LNCaP clone FGC (cell line): ENCODE measurements at places on chromosomes 3 and 15.

DNA sequence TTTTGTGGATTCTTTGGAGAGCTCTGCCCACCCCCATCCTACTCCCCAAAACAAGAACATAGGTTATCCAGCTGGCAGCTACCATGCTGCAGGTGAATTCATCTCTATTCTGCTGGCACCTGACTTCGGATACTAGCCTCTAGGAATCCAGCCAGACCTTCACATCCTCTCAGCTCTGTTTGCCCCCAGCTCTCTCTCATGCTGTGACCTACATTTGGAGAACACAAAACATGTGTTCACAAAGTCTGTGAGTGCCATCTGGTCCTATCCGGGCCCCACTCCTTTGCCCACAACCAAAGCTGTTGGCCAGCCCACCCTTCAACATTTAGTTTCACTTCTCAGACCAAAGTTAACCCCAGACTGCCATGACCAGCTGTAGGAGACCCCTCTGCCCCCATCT lies 89.4 kb upstream of the C3orf80 start:
- DNase-seq: no peak

- DNase-seq: no peak
Observed at GRCh38 chr15:48086133-48086532, 34.7 kb upstream of the SLC24A5 start.

GRCh38 chr15:43998607-43999006 lies 171.8 kb downstream of the WDR76 start:
- DNase-seq: no peak

- no peak for DNase-seq
Observed at GRCh38 chr15:26910715-26911114, 43.9 kb downstream of the GABRA5 start.

DNA sequence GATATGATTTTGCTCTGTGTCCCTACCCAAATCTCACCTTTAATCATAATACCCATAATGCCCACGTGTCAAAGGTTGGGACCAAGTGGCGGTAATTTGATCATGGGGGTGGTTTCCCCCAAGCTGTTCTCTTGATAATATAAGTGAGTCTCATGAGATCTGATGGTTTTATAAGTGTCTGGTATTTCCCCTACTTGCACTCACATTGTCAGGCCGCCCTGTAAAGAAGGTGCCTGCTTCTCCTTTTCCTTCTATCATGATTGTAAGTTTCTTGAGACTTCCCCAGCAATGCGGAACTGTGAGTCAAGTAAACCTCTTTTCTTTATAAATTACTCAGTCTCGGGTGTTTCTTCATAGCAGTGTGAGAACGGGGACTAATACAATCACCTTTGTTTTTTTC lies 279.8 kb downstream of the ARPP21 start:
- no peak for DNase-seq

DNA sequence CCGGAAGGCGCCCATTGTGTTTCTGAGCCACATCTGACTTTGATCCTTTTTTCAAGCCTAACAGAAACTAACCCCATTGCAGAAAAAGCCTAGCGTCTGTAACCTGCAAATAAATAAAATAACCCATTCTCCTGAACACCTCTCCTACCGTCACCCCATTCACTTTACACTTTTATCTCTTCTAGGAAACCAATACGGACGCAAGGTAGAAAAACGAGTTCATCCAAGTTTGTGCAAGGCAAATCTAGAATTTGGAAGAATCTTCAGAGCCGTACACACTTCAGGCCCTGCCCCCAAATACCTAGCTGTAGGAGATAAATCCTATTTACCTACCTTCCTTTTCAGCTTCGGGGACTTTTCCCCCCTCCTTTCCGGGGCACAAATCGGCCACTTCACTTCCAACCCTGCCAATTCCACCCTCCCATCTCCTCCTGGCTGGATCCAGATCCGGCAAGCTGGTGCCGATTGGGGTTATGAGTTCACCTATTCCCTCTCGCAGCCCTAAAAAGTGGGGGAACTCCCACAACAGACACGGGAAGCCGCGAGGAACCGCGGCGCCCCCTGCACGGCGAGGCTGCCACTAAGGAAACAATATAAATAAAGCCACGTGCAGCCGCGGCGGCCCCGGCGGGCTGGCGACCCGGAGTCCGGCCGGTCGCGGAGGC lies 987 bp downstream of the PRTG start:
- DNase-seq: no peak

DNA sequence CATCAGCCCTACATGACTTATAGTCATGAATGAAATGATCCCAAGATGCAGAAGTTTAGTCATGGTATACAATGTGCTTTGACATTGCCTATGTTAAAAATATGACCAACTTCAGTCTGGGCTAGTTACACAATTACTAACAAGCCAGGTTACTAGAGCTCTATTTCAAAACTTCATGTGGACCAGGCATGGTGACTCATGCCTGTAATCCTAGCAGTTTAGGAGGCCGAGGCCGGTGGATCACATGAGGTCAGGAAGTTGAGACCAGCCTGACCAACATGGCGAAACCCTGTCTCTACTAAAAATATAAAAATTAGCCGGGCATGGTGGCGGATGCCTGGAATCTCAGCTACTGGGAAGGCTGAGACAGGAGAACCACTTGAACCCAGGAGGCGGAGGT lies 613.0 kb downstream of the CADM2 start:
- DNase-seq: no peak

DNA sequence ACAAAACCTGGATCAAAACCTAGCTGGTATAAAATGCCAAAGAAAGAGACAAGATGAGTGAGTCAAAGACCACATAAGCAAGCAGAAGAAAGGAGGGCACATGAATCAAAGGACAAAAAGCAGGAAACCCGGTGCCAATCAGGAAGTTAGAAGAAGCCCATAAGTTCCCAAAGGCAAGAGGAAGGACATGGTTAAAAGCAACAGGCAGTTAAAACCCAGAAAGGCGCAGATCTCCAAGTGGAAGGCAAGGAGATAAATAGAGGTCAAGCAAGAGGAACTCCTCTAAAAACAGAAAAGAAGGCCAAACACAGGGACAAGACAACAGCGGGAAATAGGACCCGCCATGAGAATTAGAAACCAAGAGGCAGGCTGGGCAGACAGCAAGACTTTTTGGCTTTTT lies 4.4 kb downstream of the TMOD2 start:
- no peak for DNase-seq

DNA sequence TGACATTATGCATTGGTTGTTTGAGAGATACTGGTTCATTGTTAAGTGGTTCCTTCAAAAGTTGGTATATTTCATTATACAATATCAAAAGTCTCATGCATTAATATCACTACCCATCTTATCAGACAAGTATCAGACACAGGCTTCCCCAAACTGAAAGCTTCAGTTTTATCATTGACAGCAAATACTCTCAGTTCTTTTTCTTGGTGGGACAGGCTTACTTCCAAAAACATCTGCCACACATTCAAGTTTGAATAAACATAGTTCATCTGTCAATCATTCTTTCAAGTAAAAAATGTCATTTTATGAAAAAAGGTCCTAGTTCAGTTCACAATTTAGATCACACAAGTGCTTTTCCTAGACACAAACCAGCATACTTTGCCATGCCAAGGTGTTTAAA lies 280.0 kb upstream of the TRIM42 start:
- no peak for DNase-seq

DNA sequence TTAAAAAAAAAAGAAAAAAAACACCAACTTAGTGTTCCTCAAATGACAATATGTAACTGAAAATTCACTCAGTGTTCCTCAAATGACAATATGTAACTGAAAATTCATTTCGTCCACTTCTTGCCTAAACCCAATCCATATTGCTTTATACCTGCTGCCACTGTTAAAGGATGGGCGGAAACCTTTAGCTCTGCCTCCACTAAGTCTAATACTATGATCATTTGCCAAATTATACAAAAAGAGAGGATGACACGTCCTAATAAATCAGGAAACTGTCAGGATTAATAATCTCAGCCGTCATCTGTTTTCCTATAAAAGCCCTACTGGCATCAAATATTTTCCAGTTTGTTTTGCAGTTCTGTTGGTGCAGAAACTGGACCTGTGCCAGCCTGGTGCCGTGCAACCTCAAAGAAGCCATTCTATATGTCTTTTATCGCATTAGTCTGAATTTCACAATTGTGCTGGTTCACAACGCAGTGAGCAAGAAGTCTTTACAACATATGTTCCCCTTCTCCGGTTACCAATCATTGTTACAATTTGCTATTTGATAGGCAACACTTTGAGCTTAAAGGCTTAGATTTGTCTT lies 160.4 kb upstream of the KCNH8 start:
- peak; percentile 19 for DNase-seq

- no peak for DNase-seq
Observed at GRCh38 chr3:43190670-43191069, 84.8 kb upstream of the POMGNT2 start.

DNA sequence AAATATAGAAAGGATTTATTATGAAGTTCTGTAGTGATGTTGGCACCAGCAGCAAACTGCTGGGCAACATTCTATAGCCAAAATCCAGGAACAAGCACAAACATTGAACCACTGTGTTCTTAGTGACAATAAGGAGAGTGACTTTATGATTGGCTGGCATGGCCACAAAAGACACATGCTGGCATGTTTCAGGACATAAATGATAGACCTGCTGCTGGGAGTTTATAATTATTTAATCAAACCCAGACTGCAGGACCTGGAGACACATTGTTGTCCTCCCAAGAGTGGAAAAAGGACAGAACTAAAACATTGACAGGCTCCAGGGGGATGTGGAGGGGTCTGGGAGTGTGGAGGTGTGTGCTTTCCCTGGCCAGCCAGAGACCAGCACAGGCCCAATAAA lies 255.3 kb upstream of the LRTM1 start:
- peak; percentile 62 for DNase-seq

- DNase-seq: no peak
Observed at GRCh38 chr3:63128380-63128779, 149.7 kb upstream of the SYNPR start.

DNA sequence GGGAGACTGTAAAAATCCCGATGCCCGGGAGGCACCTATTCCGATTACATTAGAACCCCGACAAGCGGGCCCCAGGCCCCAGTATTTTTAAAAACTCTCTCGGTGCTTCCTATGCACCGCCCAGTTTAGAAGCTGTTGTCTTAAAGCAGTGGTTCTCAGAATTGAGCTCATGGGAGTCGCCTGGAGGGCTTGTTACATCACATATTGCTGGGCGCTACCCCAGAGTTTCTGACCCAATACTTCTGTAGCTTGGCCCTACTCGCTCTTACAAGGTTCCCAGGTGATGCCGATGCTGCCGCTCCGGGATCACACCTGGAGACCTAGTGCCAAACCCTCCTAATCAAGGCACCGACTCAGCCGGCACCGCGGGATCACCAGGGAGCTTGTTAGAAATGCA lies 35.2 kb downstream of the CPN2 start:
- no peak for DNase-seq

GRCh38 chr15:69478259-69478781 lies 25.7 kb downstream of the RPLP1 start:
- no peak for DNase-seq

- no peak for DNase-seq
Observed at GRCh38 chr3:119625451-119626153, 27.9 kb downstream of the PLA1A start.

DNA sequence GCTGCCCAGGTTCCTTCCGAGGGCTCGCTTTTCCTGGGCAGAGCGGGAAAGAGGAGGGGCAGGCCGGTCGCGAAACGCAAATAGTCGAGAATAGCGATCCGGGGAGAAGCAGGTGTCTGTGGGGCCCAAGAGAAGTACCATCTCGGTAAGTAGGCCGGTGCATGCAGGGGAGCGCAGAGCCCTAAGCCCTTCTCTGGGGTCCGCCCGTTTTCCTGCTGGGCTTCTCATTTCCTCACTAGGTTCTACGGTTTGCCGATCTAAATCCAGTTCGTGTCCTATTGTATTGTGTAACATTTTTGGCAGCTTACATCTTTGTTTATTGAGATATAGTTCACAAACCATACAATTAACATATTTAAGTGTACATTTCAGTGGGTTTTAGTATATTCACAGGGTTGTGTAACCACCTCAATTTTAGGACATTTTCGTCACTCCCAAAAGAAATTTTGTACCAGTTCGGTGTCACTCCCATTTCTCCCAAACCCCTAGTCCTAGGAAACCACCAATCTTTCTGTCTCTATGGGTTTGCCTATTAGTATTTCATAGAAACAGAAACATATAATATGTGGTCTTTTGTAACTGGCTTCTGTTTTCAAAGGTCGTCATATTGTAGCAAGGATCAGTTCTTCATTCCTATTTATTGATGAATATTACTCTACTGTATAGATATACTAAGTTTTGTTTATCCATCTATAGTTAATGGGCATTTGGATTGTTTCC lies 6.8 kb upstream of the TRIM69 start:
- DNase-seq: no peak

DNA sequence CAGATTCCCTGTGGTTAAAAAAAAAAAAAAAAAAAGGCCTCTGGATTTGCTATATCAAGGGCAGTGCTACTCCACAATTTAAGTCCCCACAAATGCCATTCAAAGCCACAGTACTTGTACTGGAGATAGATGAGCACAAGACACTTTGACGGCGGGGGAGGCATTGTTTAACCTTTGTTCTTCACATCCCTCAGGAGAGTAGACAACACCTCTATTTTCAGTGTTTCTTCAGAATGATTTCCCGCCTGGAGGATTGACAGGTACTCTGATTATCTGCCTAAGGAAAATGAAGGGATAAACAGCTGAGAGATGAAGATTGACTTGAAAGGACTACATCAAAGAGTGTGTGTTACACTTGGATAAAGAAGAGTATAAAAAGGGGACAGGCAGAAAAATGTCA lies 58.7 kb downstream of the OTOL1 start:
- no peak for DNase-seq
